ENCODE measurements at places on chromosomes 2 and 18. TPM values are rescaled to one million over a fixed set of nuclear protein-coding genes. Genes with fewer than 3 reads are reported as not detected.

DNA sequence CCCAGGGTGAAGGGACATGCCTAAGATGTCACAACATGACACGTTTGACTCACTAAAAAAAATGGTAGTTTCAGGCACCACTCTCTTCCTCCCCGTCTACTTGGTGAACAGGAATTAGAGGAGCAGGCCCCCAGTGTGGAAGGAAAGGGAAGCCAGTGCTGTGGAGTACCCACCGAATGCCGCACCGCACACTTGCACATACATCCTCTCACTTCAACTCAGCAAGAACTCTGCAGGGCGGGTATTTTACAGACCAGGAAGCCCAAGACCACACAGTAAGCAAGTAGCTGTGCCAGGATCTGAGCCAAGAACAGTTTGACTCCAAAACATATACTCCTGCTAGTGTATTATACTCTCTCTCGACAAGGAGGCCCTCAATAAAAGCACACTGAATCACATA is 69.8 kb downstream of the BCL2 start:
- no peak for DNase-seq
- H3K27me3 ChIP-seq = peaks cover 8% of the 10 kb centered on the region
- H3K4me3 ChIP-seq = no peak overlapping the region
- no peak overlapping the region for H3K27ac ChIP-seq
- H3K36me3 ChIP-seq = no peaks in the 10 kb centered on the region
- no peaks in the 10 kb centered on the region for H3K4me1 ChIP-seq

The FAM124B gene
- total RNA-seq = not detected

The KIDINS220 gene
- total RNA-seq = 32.3 TPM

- H3K27ac ChIP-seq = no peak overlapping the region
- no peak for DNase-seq
- H3K27me3 ChIP-seq = no peaks in the 10 kb centered on the region
- no peaks in the 10 kb centered on the region for H3K36me3 ChIP-seq
These were observed 483.0 kb downstream of the CCDC85A start for GRCh38 chr2:56666777-56667176.

DNA sequence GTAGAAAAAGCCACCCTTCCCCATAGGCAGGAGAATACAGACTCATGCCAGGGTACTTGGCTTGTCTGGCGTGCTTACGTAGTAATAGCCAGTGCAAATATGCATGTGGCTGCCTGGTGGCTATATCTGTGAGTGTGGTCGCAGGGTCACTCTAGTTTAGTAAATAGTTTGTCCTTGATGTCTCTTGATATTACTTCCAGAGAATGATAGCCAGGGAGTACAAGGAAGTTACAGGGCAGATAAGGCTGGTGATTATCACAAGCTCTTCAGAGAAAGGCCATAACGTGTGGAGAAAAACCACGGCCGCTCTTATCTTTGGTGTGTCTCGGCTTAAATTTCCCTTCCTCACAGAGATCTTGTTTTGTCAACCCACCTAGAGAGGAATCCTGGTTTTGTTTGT is 54.3 kb upstream of the SLC39A10 start:
- no peaks in the 10 kb centered on the region for H3K27me3 ChIP-seq
- H3K27ac ChIP-seq = no peak overlapping the region
- no peak for DNase-seq
- no peaks in the 10 kb centered on the region for H3K36me3 ChIP-seq
- no peak overlapping the region for H3K4me3 ChIP-seq

DNA sequence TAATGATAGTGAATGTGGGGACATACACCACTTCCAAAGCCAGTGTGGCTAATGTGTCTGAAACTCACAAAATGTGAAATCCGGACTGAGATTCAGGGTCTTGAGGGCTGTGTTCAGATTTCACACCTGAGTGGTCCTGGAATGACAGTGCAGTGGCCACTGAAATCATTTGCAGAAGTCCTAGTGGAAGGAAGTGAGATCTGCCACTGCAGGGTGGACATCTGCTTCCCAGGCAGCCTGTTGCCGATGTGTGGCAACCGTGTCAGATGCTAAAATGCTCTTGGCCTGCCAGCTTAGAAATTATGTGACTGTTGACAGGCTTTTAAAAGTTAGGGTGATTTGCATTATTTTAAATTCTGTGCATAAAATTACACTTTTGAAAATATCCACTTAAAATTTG is 77.8 kb upstream of the TMEM200C start:
- no peak overlapping the region for H3K27ac ChIP-seq
- peaks cover 3% of the 10 kb centered on the region for H3K36me3 ChIP-seq
- no peak overlapping the region for H3K4me3 ChIP-seq
- no peak for DNase-seq
- H3K27me3 ChIP-seq = no peaks in the 10 kb centered on the region

DNA sequence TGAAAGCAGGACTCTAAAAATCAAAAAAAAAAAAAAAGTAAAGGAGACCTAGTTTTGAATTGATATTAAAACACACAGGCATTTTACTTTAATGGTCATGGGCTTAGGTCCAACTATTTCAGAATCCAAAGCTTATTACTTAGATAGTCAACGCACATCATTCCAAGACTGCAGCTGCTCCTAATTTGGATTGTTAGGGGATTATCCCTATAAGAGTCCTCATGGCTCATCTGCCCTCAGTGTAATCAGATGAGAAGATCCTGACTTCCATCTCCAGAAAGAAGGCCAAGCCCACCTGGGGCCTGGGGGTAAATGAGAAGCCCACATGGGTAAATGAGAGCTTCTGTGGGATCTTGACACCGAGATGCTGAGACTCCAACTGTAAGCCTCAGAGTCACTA is 424.2 kb downstream of the NRXN1 start:
- no peak overlapping the region for H3K4me3 ChIP-seq
- no peaks in the 10 kb centered on the region for H3K27me3 ChIP-seq
- no peaks in the 10 kb centered on the region for H3K36me3 ChIP-seq
- no peak for DNase-seq
- no peaks in the 10 kb centered on the region for H3K4me1 ChIP-seq
- no peak overlapping the region for H3K27ac ChIP-seq

The PLB1 gene
- 0.20 TPM for total RNA-seq

The RGPD3 gene
- total RNA-seq = 0.53 TPM

Measured in HepG2 (cell line).